MCF 10A (cell line): ENCODE measurements at places on chromosomes 5 and 9.

DNA sequence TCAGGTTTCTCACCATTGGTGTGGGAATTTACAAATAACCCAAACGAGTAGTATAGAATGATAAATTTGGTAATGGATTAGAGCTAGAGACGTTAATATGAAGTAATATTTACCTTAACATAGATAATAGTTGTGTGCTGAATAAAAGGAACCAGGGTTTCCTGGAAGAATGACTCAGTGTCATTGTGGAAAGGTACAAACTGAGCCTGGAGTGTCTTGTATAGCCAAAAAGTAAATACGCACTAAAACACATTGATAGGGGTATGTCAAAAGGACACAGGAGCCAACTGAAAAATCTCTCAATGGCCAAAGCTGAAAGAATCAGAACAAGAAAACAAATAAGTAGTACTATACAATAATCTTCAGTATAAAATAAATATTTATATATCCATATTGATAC is 363.5 kb downstream of the SLCO4C1 start:
- DNase-seq, result no peak

DNA sequence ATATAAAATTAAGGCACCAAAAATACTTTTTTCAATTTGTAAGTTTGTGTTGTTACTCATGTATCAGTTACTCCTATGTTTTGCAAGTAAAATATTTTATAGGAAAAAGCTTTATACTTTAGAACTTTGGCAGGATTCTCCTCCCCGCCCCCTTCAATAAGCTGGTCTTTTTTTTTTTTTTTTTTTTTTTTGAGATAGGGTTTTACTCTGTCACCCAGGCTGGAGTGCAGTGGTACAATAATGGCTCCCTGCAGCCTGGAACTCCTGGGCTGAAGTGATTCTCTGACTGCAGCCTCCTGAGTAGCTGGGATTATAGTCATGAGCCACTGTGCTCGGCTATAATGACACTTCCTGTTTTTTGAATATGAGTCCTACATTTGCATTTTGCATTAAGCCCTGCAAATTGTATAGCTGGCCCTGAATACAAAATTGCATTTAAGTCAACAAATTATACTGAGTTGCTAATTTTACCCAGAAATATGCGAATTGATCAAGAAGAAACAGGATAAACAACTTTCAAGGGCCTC is 192.9 kb downstream of the PIK3R1 start:
- no peak for DNase-seq

DNA sequence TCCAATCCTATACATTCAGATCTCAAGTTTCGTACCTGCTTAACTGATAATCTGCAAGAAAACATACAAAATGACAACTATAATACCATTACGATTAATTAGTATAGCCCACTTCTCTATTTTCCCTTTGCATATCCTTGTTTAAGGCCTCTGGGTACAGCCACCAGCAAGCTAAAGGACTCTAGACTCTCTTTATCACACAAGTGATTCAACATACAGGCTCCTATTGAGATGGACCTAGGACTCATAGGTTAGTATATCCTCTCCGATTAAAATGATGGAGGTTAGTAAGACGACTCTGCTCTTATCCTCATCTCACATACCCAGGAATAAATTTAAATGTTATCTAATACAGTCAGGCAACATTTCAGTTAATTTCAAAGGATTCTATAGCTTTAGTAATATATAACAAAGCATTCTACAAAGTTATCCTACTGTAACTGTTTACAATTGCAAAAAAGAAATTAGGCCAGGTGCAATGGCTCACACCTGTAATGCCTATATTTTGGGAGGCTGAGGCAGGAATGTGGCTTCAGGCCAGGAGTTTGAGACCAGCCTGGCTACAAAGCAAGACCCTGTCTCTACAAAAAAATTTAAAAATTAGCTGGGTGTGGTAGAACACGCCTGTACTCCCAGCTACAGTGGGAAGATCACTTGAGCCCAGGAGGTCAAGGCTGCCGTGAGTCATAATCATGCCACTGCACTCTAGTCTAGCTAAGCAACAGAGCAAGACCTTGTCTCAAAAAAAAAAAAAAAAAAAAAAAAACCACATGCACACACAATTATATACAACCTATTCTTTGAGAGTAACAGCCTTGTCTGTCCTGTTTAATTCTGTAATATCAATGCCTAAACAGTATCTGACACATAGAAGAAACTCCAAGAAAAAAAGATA is 15.4 kb downstream of the HAUS6 start:
- DNase-seq, result peak; percentile 47

DNA sequence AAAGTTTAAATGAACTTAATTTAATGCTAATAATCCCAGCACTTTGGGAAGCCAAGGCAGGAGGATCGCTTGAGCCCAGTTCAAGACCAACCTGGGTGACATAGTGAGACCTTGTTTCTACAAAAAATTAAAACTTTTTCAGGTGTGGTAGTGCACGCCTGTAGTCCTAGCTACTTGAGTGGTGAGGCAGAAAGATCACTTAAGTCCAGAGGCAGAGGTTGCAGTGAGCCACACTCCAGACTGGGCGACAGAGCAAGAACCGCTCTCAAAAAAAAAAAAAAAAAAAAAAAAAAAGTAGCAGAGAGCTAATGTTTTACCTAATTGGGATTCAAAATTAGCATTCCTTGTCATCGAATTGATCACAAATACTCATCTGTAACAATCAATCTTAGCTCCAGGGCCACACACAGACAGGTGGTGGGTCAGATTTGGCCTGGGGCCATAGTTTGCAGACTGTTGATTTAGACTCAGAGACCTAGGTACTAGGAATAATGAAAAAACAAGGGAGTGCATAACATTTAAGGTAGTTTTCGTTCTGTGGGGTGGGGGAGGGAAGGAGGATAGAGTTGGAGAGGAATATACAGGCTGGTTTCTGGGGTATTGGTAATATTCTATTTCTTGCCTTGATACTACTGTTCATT is 21.4 kb downstream of the HSDL2 start:
- DNase-seq, result no peak
